ENCODE measurements at places on chromosomes 4 and X.

DNA sequence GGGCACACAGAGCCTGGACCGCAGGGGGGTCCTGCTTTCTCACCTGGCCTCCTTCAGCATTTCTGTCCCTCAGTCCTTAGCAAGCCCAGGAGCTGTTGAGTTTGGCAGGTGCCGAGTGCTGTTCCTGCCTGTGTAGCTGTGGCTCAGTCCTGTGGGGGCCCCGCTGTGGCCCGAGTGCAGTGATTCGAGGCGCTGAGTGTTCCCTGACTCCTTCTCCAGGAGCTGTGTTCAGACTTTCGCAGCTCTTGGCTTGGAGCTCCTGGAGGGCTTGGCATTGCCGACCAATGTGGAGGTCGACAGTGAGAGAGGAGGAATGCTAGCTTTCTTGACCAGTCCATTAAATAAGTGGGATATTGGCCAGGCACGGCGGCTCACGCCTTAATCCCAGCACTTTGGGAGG, 50.1 kb upstream of the MSANTD1 start:
- no peak for DNase-seq

DNA sequence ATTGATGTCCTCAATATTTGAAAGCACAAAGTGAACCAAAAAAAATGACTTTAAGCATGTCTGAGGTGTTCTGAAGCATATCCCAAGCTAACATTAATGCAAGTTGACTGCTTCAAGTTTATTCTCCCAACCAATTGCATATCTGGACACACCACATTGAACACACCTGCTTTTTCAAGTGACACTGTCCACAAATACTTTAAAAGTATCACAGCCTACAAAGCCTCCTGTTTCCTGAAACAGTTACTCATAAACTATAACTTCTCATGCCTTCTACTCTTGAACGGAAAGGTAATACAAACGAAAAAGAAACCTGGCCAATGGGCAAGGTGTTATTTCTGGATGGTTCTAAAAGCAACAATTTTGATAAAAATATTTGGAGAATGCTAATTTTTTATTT, 1.1 kb downstream of the CDKL2 start:
- no peak for DNase-seq

DNA sequence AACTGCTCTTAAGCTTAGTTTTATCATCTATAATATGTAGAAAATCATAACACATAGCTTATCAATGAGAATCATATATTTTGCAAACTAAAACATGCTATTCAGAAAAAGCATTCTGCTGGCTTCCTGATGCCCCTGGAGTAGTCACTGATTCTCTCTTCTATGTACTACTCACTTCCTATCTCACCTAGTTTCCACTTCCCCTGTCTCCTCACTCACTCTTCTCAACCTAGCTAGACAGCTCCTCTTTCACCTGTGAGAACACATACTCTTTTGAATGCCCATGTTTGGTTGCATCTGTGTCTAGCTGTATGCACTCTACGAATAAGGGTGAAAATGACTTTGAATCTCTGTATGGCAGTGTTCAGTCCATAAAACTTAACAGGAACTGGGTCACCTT, 9.3 kb downstream of the TMEM144 start:
- DNase-seq: no peak

DNA sequence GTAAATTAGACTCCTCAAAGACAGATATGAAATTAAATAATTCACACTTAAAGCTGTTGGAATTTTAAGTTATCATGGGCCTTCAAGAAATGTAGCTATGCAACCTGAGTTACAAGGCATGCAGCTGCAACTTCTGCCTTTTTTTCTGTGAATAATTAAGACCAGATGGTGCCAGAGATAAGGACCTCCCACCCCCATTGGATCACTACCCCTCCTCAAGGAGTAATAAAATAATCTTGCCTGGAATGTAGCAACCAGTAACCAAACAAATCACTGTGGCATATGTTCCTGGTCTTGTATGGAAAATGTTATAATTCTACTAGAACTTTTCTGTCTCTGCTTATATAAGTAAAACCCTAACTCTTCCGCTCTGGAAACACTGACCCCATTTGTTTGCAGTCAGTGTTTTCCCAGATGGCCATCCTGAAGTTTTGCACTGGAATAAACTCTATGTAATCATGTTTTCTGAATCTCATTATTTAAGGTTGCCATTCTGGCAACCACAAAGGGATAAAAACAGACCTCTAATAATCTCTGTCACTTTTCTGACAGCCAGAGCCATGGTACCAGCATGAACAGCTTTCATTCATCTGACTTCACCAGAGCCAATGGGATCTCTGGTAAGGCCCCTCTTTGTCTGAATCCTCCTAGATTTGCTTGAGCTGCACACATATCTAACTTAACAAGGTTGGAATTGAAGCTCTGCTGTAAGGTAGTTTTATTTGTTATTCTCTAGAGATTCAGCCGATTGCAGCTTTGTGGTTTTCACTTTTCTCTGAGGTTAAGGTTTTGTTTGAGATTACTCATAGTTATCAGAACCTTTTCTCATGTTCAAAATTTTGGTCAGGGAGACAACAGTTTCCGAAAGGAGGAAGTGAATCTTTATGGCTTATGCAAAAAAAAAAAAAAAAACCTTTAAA, 274.6 kb downstream of the NAF1 start:
- DNase-seq: no peak

- no peak for DNase-seq
Observed at GRCh38 chrX:40100537-40101429, 3.0 kb upstream of the BCOR start.

- DNase-seq: no peak
Observed at GRCh38 chrX:134957836-134958235, 33.0 kb upstream of the SMIM10 start.

- DNase-seq: no peak
Observed at GRCh38 chrX:57103489-57103888, 17.9 kb downstream of the SPIN2B start.

GRCh38 chr4:145740806-145741205, 60.9 kb downstream of the C4orf51 start:
- DNase-seq: no peak

- peak; percentile 28 for DNase-seq
Observed at GRCh38 chrX:31036895-31037294, 34.9 kb downstream of the FTHL17 start.

- no peak for DNase-seq
Observed at GRCh38 chr4:34731070-34731469, 1513.2 kb downstream of the ARAP2 start.

- no peak for DNase-seq
Observed at GRCh38 chr4:133801883-133802282, 399.7 kb downstream of the PABPC4L start.

GRCh38 chr4:119299741-119300100, 22.2 kb downstream of the FABP2 start:
- DNase-seq: no peak

GRCh38 chr4:102868153-102868780, 525 bp upstream of the CISD2 start:
- no peak for DNase-seq

GRCh38 chrX:43958529-43958928, 14.7 kb downstream of the NDP start:
- peak; percentile 88 for DNase-seq

- DNase-seq: no peak
Observed at GRCh38 chrX:107741404-107741790, 34.2 kb downstream of the TSC22D3 start.

- DNase-seq: peak; percentile 43
Observed at GRCh38 chr4:128454881-128455280, 167.3 kb upstream of the PGRMC2 start.

- no peak for DNase-seq
Observed at GRCh38 chrX:150366951-150367545, 3.9 kb downstream of the MAMLD1 start.

- DNase-seq: no peak
Observed at GRCh38 chr4:92519727-92520126, 216.0 kb downstream of the GRID2 start.

- no peak for DNase-seq
Observed at GRCh38 chr4:142713282-142714030, 132.6 kb downstream of the INPP4B start.

DNA sequence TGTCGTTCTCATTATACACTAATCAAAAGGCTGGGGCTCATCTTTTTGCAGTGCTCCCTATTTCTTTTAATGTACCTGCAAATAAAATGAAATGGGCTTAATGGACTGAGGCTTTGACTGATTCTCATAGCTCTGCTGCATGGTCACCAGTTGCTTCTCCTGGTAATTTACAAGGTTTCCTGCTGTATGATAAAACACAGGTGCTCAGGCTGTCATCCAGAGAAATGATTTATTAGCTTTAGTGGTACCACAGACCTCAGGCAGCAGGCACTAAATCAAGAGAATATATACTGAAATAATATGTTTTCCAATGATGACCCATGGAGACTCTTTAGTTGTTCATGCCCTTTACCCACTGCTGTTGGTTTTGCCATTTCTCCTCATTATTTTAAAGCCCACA, 137.7 kb downstream of the C4orf33 start:
- DNase-seq: no peak

DNA sequence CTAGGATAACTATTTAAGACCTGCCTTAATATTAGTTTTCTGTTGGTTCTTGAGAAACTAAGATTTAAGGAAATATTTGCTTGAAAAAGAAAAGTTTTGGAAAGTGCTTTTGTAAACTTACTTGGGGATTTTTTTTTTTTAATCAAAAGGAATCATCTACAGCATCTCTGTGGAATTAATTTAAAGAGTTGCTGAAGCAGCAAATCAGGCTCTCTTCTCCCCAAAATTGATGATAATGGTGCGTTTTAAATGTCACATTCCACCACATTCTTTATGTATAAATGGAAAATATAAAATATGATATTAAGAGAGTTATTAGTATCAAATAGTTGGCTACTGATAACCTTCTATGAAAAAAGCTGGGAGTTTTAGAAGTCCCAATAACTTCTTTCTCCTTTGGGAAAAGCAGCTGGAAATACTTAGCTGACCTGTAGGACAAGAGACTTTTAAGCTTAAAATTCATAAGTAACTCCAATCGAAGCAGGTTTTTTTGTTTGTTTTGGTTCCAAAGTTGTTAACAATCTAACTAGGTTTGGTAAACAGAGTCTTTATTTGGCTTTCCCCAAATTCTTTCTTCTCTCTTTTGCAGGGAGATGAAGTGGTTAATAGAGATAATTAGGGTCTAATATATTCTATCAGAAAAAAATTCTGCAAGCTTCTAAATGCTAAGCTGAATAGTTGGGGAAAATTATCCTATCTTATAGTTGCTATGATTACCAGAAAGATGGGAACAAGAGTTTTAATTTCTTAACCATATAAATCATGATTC, 4.4 kb downstream of the KLF3 start:
- DNase-seq: no peak

DNA sequence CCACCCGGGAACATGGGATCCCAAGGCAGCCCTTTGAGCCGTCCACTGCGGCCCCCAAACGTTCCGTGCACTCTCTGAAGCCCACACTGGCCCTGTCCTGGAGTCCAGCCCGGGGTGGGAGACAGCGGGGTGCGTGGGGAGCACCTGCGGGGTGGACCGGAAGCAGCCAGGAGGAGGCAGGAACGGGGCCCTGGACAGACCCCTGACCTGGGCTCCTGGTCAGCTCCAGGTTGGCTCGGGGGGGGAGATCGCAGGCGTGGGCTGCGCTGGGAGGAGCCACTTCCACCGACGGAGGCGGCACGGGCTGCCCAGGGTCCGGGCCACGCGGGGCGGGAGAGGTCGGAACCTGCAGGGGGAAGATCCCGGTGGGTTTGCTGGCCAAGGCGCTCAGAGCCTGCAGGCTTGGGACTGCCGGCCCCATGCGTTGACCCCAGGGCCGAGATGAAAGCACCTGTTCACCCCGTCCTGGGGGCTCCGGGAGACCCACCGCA, 5.7 kb upstream of the PLCXD1 start:
- no peak for DNase-seq

DNA sequence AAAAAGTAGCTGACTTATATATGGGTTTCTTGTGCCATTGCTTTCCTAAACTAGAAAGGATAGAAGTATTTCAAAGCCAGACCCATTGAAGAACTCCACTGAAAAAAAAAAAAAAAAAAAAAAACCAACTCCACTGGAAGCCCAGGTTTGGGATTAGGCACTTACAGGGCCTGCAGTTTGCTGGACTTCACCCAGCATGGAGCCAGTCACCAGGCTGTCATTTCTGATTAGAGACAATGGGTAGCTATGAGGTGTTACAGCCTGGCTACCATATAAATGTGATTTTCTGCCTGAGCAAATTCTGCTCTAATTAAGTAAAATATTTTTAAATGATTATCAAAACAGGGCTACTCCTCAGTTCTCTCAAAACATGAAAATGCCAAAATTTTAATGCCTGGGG, 49.5 kb downstream of the HS6ST2 start:
- DNase-seq: no peak

GRCh38 chrX:133412665-133413064, 2.6 kb downstream of the GPC4 start:
- no peak for DNase-seq

- no peak for DNase-seq
Observed at GRCh38 chr4:188008377-188008776, 12.8 kb downstream of the ZFP42 start.

DNA sequence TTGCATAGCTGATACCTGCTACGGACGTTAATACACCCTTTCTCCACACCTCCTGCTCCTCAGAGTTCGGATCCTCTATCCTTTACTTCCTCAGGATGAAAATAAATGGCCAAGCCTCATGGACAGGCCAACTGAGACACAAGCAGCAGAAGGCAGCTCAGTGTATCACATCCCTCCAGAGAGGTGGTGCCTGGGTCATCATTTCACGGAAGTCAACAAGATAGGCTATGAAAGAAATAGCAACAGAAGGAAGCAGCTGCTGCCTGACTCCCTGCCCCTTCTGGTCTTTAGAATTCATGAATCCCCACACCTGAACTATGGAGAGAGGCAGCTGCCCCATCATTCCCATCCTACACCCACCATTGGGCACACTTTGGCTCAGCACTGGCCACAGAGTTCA, 267.1 kb upstream of the ETNPPL start:
- DNase-seq: no peak

DNA sequence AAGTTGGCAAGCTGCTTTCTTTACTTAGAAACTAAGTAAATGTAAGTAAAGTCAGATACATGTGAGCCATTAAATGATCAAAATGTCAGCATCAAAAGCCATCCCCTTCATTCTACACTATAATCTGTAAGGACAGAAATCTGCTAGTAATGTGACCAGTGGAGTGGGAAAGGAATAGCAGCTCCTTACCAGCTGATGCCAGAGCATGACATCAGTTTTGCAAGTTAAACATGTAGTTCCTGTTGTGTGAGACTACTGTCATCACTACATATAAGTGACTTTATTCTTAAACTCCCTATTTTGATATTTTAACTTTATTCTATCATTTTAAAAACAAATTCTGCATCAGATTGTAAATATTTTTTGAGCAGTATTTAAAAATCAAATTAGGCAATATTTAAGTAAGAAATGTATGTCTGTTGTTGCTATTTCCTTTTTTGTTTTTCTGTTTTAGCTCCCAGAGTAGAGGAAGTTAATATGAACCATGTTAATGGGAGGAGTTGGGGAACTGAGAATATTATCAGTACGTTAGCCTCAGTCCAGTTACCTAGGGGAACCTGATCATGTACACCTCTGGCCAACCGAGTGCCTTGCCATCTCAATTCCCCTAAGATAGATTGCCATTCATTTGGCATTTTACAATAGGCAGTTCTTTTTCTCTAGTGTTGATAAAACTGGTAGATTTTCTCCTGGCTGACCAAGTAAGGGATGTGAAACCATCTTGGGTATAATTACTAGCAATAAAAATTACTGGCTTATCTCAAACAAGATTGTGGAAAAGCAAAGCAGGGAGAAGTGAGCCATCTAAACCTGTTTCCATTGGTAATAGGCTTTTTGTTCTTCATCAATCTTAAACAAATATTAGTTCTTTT, 34.7 kb downstream of the CCNI start:
- no peak for DNase-seq

- no peak for DNase-seq
Observed at GRCh38 chrX:131277543-131278136, 11.5 kb downstream of the IGSF1 start.

All from NCI-H1092 treated with DMSO at 0.1 percent for 48 hours (cell line).